ENCODE measurements at places on chromosomes 13 and 19.

DNA sequence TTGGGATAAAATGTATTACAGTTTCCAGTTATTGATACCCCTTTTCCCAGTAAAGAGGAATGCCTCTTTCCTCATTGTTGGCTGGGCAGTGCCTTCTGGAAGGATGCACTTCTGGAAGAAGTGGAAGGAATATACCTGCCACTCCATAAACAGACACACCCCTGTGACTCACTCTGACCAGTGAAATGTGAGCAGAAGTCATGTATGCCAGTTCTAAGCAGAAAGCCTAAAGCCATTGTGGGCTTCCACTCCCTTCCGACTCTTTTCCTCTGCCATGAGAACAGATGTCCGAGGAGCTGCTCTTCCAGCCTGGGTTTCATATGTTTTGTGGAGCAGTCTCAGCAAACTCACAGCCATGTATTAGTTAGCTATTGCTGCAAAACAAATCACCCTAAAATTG is 166.1 kb upstream of the SERP2 start:
- no peak for DNase-seq

DNA sequence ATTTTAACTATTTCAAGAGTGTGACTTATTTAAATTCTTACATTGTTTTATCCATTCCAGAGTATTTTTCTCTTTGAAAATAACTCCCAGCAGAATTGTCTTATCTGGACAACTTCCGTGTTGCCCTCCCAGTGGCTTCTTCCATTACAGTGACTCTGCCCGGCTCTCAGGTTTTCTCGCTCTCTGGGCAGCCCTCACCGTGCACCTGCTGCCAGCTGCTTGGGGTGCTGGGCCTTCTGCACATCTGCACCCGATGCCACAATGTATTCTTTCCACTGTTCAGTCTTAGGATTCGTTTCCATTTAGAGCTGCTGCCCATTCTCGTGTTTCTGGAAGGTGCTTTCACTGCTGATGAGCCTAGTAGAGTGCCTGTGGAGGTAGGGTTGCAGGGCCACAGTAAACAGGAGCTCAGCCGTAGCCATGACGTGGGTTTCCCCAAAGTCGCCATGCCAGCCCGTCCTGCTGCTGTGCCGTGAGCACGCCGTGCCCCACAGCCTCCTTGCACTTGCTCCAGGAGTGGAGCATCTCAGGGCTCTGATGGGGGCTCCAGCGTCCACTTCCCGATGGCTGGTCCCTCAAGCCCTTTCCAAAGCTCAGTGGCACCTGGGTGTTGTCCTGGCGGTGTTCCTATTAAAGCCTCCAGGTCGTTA is 46.1 kb upstream of the DCUN1D2 start:
- no peak for DNase-seq

- no peak for DNase-seq
Observed at GRCh38 chr13:40681341-40682146, 15.1 kb upstream of the FOXO1 start.

GRCh38 chr19:958967-959855 is 24.9 kb upstream of the WDR18 start:
- no peak for DNase-seq

DNA sequence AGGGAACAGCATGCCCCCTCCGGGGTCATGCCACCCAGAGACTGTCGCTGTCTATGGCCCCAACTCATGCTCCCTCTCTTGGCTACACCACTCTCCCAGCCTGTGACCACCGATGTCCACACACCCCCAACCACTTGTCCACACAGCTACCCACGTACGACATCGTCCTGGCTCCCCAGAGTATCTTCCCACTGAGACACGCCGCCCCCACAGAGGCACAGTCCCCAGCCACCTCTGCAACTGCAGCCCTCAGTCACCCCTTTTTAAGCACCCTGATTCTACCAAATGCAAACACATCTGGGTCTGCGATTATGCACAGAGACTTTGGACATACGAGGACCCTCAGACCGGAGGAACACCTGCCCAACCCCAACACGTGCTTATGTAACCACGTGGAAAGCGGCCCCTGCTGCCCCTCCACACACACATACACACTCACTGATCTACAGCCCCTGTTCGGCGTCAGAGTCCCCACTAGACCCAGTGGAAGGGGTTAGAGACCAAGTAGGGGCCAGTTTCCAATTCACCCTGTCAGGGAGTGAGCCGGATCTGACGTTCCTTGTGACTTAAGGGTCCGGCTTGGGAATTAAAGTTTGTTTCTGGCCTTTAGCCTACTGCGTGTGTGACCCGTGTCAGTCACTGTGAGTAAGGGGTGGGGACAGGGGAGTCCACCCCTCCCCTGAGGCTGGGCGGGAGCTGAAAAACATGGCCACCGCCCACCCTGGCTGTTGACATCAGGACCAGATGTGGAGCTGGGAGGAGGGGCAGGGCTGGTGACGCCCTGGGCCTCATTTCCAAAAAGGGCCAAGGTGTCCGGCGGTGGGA is 11.9 kb upstream of the AXL start:
- no peak for DNase-seq

- DNase-seq: no peak
Observed at GRCh38 chr13:43122791-43123190, 99.4 kb downstream of the DNAJC15 start.

DNA sequence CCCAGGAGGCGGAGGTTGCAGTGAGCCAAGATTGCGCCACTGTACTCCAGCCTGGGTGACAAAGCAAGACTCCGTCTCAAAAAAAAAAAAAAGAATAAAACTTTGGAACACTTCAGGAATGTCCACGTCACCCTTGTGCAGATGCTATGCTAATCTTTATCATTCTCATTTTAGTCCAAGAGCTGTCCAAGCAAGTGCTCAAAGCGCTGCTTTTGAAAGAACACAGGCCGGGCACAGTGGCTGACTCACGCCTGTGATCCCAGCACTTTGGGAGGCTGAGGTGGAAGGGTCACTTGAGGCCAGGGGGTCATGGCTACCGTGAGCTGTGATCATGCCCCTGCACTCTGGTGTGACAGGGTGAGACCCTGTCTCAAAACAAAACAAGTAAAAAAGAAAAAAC is 11.1 kb upstream of the UQCR11 start:
- no peak for DNase-seq

- no peak for DNase-seq
Observed at GRCh38 chr19:48678201-48678600, 5.4 kb upstream of the NTN5 start.

- DNase-seq: no peak
Observed at GRCh38 chr13:111323950-111324651, 3.7 kb downstream of the TEX29 start.

DNA sequence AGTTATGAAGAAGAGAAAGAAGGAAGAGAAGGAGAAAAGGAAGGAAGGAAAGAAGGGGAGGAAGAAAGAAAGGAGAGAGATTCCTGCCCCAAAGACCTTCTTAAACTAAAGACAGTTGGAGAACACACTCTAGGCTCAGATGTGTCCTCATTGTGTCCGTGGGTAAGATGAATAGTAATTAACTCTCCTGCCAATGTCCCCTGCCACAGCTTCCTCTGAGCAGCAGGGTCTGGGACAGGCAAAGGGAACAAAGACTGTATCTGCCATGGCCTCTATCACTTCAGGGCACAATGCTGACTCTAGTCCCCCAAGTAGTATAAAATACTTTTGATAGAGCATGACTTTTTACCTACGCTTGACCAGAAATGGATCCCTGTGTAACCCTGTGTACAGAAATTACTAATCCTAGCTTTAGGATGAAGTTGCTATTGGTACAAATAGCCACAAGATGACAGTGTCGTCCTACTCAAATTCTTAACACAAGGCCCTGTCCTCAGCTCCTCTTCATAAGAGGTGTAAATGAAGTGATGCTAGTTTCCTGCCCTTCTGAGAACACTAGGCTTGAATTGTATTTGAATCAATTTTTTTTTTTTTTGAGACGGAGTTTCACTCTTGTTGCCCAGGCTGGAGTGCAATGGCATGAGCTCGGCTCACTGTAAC is 186.2 kb upstream of the GPR12 start:
- DNase-seq: peak; percentile 17

- DNase-seq: no peak
Observed at GRCh38 chr13:48234566-48235340, 1.7 kb downstream of the ITM2B start.

- DNase-seq: no peak
Observed at GRCh38 chr19:15358918-15359317, 20.7 kb downstream of the AKAP8 start.

DNA sequence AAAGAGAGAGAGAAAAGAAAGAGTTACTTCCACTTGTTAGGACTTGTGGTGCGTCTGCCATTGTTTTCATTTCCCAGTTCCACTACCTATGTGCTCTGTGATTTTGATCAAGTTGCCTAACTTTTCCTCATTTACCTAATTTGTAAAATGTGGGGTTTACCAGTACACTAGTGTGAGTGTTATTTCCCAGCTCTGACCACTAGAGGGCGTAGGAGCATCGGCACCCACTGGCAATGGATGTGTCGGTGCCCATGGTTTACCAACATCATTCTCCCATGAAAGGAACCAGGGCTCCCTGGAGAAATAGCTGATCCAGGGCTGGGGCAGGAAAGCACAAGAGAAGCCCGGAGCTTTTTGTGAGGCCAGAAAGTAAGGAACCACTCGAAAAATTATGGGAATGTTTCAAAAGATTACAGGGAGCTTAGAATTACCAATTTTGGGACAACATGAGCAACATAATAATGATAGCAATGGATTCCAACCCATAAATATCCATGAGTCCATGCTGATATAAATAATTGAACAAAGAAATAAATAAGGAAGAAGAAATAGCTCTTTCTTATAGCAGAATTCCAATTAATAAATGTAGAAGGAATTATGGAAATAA is 15.1 kb upstream of the CEACAM4 start:
- peak; percentile 17 for DNase-seq

GRCh38 chr13:20457670-20458069 is 68.0 kb downstream of the CRYL1 start:
- no peak for DNase-seq

DNA sequence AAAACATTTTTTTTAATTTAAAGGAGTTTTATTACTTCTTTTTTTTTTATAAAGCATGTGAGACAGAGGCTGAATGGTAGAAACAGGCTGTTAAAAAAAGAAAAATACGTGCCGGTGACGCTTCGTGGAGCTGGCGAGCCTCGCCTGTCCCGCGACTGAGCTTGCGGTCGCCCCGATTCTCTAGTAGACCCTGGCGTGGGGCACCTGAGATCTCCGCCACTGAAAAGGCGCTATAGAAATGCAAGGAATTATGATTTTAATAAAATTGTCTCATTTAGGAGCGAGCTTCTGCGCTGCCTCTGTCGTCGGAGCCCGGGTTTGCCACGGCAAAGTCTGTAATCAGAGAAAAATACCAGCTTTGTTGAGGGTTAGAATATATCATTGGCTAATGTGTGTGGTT is 18.4 kb downstream of the NFIX start:
- no peak for DNase-seq

GRCh38 chr13:101979825-101980224 is 422.0 kb downstream of the FGF14 start:
- no peak for DNase-seq

DNA sequence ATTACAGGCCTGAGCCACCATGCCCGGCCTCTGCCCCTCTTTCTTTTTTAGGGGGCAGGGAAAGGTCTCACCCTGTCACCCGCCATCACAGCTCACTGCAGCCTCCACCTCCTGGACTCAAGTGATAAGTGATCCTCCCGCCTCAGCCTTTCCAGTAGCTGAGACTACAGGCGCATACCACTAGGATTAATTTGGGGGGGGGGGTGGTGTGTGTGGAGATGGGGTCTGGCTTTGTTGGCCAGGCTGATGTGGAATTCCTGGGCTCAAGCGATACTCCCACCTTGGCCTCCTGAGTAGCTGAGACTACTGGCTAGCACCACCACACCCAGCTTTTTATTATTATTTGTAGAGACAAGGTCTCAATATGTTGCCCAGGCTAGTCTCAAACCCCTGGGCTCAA is 4.2 kb downstream of the APOE start:
- DNase-seq: no peak

DNA sequence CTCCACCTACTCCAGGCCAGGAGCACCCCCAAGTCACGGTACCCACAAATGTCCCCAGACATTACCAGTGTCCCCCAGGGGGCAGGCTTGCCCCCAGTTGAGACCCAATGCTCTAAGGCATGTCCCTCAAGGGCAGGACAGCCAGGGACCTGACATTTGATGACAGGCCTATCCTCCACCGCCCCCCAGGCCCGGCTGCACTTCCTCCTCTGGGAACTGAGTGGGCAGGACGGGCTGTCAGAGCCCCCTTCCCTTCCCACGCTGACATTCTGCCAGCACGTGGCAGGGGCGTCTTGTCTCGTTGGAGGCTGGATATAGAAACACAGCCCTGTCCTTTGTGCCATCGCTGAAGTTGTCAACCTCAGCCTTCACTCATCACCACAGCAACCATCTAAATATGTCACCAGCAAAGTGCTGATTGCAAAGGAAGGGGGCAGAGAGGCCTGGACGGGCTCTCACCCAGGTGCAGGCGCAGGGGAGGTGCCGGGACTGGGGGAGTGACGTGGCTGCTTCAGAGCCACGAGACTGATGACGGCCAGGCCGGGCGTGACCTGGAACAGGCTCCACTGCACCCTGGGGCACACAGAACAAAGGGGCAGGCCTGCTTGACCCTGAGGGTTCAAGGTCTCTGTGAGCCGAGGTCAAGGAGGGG is 38.4 kb downstream of the GNG7 start:
- DNase-seq: no peak

- peak; percentile 92 for DNase-seq
Observed at GRCh38 chr19:15265850-15266248, 33.6 kb upstream of the EPHX3 start.

GRCh38 chr19:17285415-17286135 is 3.9 kb downstream of the ANKLE1 start:
- no peak for DNase-seq

GRCh38 chr19:850221-850978 is 1.7 kb upstream of the ELANE start:
- peak; percentile 89 for DNase-seq
